HFF-Myc (cell line): ENCODE measurements at places on chromosomes 5 and 9.

DNA sequence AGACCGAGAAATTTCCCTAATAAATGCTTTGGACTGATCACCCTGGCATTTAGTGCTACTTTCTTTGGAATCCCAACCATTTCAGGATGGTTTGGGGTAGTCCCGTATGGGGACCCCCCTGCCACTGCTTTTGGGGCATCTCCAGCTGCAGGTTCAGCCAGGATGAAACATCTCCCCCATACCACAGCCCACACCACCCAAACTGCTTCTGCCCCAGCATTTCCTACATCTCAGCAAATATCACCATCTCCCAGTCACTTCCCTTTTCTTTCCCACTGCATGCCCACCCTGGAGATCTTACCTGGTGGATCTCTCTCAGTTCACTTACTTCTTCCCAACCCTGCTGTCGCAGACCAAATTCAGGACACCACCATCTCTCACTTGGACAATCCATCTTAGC is 4.8 kb upstream of the P4HA2 start:
- DNase-seq: no peak

DNA sequence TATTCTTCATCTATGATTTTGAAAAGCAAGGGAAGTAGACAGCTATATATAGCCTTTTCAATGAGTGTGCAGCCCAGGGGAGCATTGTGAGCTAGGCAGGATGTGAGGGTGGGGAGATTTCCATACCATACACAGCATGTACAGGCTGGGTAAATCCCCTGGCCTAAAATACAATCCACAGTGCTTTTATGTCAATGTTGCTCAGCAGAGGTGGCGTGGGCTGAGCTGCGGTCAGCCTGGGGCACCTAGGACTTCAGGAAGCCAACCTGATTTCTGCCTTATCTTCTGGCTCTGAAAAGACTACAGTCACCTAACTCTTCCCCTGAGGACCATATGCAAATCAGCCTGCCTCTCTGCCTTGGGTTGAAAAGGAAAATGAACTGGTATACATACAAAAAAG is 6.3 kb upstream of the GARIN3 start:
- no peak for DNase-seq

- DNase-seq: no peak
Observed at GRCh38 chr5:36915653-36916052, 39.1 kb downstream of the NIPBL start.

DNA sequence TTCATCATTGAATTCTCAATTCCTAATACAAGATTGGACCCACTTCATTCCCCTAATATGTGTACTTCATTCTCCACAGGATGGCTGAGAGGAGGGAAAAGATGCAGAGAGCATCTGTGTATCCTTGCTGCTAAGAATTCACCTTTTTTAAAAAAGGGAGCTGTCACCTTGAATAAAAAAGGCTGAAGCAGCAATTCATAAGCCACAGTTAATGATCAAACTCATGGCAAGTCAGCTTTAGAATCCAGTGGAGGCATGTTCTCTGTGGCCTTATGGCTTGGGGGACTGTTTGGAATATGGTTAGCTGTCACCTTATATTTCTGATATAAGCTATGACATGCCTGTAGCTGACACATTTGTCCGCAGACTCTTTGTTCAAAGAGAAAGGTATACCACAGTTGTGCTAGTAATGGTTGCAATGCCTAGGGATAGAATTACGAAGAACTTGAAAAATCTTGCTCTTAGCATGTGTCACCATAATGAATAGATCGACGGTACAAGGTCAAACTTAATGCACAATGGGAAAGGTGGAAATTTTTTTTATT is 256.8 kb upstream of the TNC start:
- no peak for DNase-seq

GRCh38 chr5:179321206-179321987 is 23.9 kb downstream of the ADAMTS2 start:
- no peak for DNase-seq

DNA sequence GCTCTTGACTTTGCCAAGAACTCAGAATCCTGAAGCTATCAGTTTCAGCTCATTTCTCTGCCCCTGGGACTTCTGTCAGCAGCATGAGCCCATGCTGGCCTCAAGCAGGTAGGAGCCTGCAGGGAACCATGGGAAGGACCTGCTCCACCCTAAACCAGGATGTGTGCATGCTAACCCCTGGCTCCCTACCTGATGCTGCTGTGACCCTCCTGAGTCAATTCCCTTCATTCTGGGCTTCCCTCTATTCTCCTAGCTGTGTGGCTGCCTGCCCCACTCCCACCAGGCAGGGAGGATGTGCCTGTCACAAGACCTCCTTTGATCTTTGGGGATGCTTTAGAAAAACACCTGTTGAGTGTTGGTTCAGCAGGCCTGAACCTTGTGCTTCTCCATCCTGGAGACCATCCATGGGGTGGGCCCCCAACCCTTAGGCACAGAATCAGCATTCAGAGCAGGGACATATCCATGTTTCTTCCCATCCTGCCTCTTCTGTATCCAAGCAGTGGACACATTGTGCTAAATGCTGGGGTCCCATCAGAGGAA is 117.1 kb upstream of the CCL21 start:
- DNase-seq: no peak

DNA sequence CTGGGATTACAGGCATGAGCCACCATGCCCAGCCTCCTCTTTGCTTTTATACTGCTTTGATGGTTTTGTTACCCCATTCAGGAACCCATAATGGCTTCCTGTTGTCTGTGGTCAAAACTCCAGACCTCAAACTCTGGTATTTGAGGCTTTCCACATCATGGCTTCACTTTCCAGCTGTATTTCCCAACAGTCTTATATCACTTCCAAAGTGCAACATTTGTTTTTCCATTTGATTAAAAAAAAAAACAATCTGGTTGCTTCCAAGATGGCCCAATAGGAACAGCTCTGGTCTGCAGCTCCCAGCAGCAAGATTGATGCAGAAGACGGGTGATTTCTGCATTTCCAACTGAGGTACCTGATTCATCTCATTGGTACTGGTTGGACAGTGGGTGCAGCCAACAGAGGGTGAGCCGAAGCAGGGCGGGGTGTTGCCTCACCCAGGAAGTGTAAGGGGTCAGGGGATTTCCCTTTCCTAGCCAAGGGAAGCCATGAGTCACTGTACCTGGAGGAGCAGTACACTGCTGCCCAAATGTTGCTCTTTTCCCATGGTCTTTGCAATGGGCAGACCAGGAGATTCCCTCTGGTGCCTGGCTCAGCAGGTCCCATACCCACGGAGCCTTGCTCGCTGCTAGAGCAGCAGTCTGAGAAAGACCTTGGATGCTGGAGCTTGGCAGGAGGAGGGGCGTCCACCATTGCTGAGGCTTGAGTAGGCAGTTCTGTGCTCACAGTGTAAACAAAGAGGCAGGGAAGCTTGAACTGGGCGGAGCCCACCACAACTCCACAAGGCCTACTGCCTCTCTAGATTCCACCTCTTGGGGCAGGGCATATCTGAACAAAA is 458.4 kb downstream of the KDM4C start:
- no peak for DNase-seq

GRCh38 chr9:1202512-1203280 is 152.5 kb downstream of the DMRT2 start:
- DNase-seq: no peak
